NCI-H1417 treated with DMSO at 0.1 percent for 48 hours (cell line): ENCODE measurements at places on chromosomes 6 and 20.

DNA sequence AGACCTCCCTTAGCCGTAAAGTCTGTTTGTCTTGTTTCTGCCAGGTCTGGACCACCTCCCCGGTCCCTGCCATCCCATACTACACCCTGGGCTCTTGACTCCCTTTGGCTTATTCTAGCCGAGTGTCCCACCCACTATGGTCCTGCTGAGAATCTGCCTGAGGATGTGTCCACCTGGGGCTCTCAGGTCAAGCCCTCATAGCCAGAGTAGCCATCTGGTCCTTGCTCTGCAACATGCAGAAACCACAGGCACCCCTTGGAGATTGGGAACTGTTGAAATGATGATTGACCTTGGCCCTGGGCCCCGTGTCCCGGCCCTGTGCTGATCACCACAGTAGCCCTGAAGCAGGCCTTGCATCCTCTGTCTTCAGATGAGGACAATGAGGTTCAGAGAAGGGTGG is 44.0 kb downstream of the VSTM2L start:
- no peak for DNase-seq

DNA sequence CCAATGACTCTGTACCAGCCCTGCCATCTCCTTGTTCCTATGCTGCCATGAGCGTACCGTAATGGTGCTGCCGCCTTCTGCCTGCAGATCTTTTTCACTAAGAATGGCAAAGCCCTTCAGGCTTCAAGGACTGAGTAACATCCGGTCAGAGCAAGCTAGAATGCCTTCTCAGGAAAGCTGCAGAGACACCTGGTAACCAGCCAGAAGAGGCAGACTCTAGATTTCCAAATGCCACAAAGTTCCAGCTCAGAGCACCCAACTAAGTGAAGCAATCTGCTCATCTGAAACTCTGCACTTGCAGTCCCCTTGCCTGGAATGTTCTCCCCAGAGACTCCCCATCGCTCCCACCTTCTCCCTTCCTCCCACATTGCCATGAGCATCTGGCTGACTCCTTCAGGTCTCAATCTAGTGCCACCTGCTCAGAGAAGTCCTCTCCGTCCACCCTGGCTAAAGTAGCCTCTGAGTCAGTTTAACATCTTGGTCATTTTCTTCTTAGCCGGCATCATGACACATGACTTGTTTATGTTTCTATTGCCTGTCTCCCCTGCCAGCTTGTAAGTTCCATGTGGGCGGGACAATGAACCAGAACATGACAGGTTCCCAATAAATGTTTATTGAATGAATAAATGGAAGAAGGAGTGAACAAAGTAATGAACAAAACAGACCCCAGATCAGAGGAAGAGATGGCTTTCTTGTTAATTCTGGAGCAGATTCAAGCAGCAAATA is 6.9 kb upstream of the OCSTAMP start:
- no peak for DNase-seq

GRCh38 chr20:10789386-10789785 is 115.6 kb upstream of the JAG1 start:
- DNase-seq, result no peak

DNA sequence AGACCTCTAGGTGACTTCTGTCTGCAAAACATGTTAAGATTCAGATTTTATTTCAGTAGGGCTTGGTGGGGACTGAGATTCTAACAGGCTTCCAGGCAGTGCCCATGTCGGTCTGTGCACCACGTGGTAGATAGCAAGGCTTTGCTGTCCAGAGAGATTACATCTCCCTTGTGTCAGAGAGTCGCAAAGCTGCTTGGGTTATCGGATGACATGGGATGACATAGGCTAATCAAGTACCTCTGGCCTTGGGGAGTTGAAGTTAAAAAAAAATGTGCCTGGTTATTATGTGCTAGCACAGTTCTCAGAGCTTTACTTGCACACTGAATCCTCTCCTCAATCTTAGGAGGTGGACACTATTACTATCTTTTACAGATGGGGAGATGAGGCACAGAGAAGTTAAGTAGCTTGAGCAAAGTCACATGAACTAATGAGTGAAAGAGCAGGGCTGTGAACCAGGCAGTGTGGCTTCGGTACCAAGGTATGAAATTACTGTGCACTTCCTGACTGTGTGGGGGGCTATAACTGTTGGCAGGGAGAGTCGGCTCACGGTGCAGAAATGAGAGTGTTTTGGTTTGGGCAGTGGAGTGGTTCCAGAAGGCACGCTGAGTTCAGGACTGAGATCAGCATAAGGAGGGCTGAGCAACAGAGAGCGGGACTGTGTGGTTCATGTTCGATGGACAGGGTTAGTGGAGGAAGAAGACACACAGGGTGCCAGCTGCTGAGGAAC is 41.1 kb downstream of the FARS2 start:
- no peak for DNase-seq

DNA sequence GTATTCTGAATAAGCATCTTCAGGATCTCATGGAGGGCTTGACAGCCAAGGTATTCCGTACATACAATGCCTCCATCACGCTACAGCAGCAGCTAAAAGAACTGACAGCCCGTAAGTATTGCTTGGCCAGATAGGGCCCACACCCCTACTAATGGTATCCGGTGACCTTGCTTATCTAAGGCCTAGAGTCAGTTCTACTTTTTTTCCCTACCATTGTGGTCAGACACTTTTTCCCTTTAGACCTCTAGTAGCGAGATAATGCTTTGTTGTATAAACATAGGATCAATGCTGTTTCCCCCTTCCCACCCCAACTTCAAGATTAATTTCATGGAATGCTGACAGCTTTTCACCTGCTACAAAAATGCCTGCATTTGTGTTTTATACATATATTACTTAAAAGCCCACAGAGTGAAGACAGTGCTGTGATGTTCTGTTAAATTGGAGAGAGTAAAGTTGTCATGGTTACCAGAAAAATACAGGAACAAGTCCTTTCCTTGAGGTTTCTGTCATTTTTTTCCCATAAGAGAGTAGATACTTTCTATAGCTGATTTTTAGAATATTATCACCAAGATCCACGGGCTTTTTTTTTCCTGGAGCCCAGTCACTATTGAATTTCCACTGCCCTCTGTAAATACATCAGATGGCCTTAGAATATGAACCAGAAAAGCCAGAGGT is 20.9 kb upstream of the PLCG1 start:
- DNase-seq, result no peak

DNA sequence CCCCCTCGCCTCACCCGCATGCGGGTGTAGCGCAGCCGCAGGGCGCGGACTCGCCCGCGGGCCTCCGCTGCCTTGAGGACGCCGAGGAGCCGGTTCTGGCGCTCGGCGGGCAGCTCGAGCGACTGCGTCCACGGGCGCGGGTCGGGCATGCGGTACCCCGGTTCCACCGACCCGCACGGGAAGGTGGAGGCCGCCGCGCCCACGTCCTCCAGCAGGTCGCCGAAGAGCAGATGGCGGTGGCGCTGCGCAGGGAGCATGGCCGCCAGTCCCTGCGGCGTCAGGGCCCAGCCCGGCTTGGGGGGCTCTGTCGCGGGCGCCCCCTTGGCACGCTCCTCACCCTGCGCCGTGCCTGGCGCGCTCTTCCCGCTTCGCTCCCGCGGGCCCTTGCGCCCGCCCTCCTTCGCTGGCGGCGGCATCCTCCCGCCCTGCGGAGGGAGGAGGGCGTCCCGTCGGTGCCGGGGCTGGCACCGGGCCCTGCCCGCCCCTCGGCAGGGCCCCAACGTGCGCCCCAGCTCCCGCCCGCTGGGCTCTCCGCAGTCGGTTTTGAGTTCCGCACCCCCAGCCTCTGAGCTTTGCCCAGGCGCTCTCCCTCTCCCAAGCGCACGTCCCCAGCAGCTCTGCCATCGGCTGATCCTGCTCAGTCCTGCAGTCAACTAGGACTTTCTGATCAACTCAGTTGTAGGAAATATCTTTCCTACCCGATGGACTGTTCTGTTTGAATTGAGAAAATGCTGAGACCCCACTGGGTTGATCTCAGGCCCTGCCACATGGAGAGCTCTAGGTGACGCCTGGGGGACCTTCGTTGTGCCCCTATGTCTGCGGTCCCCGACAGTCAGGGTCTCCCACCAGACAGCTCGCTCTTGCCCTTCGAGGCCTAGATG is at the start of gene LKAAEAR1:
LKAAEAR1 (minus strand) TSS at position 595 of the 881 bp plus-strand sequence; CDS start at position 416, 179 bp downstream.
- DNase-seq, result no peak

DNA sequence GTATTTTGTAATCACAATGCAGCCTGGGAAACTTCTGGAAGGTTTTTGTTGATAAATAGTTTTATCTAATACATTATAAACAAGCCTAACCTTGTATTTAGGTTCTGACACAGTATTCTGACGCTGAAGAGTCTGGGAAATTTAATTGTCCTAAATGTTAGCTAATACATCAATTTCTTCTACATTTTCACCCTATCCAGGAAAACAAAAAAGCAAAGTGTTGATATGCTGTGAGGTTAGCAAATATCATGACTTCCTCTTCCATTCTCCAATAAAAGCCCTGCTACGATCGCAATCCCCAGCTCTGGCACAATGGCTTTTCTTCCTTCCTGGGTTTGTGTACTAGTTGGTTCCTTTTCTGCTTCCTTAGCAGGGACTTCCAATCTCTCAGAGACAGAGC is at the start of gene C6orf58:
C6orf58 (plus strand) TSS at position 301 of the 400 bp plus-strand sequence; CDS start at position 313, 12 bp downstream.
- DNase-seq, result no peak

- DNase-seq, result no peak
Observed at GRCh38 chr6:149779644-149779963, 30.1 kb downstream of the PCMT1 start.
